ENCODE measurements at places on chromosomes 4 and X.

DNA sequence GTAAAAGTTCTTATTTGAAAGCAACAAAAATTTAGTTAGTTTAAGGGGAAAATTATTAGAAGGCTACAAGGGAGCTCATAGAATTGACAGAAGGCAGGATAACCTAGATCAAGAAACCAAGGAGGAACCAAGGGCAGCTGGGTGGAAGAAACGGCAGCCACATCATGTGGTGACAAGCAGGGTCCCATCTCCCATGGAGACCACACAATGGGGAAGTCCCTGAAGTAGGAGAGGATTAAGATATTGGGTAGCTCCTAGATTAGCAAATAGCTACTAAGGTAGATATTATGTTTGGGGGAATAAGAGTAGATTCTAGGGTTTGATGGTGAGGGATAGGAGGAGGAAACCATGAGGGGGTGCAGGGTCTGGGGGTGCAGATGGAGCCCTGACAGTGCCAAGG lies 48.0 kb upstream of the TMEM154 start:
- no peak for DNase-seq

GRCh38 chrX:12013211-12013618 lies 125.1 kb upstream of the FRMPD4 start:
- DNase-seq, result no peak

DNA sequence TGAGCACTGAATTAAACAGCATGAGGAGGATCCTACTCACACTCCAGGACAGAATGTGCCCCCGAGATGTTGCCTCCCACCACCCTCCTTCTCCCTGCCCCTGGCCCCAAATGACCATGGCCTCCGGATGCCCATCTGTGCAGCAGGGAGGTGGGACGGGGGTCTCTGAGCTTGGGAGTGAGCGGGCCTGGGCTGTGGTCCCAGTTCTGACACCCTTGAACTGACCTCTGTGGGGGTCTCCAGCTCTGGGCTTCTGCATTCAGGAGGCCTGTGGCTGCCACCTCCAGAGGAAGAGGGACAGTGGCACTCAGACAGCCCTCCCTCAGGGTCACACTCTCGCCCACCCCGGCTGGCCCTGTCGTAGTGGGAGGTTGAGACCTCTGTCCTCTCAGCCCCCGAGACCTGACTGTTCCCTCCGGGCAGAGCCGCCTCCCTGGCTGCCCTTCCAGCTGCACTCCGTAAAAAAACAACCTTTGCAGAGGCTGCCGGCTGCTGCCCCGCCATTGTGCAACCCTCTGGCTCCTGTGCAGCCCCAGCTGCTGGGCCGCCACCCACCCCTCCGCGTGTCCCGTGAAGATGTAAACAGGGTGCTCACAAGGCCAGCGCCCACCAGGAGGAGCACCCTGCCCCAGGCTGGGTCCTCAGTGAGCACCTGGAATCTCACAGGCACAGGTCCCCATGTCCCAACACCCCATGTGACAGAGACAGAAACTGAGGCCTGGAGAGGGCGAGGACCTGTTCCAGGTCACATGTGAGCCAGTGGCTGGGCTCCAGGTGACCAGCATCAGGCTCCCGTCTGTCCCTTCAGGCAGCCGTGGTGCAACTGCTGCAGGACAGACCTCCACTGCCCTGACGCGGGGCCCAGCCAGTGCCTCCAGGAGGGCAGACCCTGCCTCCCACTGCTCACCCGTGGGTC lies 39.6 kb downstream of the HTRA3 start:
- DNase-seq, result no peak

DNA sequence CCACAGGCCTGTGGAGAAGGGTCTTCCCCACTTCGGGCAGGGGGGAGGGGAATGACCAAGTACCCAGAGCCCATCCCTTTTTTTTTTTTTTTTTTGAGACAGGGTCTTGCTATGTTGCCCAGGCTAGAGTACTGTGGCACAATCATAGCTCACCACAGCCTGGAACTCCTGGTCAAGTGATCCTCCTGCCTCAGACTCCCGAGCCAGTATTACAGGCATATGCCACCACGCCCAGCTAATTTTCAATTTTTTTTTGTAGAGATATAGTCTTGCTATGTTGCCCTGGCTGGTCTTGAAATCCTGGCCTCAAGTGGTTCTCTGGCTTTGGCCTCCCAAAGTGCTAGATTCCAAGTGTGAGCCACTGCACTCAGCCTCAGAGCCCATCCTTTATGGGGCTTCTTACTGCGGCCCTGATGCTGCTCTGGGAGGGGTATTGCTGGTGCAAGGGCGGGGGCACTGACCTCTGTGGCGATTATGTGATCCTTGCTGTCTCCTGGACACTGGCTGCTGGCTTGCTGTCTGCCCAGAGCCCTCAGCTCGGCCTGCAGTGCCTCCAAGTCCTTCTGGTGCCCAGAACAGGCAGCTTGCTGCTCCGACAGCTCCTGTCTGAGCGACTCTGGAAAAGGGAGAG lies 32.9 kb downstream of the MED28 start:
- no peak for DNase-seq

DNA sequence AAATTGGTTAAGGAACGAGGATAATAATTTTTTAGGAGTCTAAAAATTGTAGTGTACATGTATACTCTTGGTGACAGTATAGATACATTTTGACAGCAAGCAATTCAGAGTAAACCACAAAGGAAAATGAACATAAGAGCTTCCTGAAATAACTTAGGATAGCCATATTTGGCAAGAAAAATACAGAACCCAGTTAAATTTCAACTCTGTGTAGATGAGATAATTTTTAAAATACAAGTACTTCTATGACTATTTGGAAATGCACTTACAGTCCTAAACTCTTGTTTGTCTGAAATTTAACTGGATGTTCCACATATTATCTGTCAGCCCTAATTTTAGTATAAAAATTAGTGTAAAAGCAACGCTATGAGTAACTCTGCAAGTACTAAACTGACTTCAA lies 124.4 kb upstream of the PCDH18 start:
- no peak for DNase-seq

GRCh38 chr4:51930557-51930956 lies 87.6 kb downstream of the DCUN1D4 start:
- no peak for DNase-seq

DNA sequence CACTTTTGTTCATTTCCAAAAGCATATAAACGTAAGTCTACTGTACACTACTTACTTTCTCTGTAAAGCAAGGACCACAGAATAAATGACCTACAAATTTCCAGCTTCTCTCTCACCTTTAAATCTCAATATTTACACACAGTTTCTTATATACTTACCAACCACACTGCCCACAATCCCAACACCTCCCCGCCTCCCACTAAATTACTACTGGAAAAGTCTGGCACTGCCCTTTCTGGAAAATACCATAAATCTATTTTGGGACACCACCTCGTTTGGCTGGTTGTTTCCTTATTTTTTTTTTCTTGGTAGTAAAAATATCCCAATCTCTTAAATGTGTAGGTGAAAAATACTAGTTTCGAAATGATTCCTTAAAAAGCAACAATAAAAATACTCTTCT lies 19.6 kb downstream of the FAT1 start:
- no peak for DNase-seq

DNA sequence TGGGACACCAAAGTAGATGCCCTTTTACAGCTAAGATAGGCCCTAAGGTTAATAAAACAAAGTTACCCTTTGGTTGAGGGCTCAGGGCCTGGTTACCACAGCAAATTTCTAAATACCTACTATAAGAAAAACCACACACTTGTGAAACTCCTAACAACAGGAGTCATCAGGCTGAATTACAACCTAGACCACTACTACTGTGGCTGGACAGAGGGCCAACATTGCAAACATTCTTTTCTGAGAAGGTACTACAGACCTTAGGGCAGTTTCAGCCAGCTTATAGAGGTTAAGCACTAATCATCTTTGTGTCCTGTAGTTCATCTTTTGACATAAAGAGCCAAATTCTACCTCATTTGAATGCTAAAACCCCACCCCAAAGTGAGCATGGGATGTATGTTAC lies 504.0 kb downstream of the RAPGEF2 start:
- no peak for DNase-seq

DNA sequence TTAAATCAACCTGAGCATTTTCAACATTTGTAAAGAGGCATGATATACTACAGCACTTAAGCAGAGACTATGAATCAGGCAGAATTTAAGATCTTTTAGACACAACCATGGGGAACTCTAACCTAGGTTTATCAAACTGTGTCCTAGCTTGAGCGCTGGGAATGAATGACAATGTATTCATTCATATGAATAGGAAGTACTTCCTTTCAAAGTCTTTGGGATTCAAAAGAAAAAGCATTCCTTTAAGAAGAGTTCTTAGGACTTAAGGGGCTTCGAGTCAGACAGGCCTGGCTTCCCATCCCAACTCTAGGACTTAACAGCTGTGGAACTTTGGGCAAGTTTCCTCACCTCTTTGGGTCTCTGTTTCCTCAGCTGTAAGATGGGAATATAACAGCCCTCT lies 104.6 kb downstream of the ANAPC4 start:
- no peak for DNase-seq

DNA sequence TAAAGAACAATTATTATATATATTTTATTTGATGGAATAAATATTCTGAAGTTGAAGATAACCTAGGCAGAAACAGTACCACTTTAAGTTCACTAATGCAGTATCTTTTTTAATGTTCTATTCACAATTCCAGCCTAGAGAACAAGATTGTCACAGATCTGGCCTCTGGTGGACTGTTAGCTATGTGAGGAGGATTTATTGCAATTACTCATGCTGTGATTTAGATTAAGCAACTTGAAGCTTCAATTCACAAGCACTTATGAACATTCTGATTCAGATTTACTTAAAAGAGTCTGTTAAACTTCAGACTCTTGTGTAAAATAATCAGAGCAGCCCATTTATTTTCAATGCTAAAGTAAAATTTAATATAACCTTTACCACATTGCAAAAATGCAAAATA lies 1489.8 kb downstream of the STIM2 start:
- no peak for DNase-seq

- no peak for DNase-seq
These were observed 12.3 kb downstream of the USP11 start for GRCh38 chrX:47245156-47245555.

DNA sequence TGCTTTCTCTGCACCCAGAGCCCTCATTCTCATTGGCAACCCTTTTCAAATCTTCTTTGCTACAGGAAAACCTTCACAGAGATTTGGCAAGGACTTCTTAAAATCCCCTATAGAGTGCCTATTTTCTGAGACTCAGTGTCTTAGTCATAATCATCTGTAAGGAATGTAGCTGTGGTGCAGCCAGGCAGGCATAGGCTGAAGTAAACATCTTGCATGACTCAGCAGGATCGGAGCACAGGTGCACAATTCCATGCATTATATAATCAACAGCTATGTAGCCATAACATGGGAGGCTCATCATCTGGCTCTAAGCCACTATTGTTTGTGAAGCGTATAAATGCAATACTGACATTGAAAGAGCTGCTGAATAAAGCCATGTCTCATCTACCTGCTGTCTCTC lies 368.8 kb downstream of the MAGEE1 start:
- DNase-seq, result no peak

- DNase-seq, result no peak
These were observed 315.8 kb downstream of the MID1IP1 start for GRCh38 chrX:39117101-39117500.

GRCh38 chrX:68421636-68422035 lies 11.7 kb downstream of the OPHN1 start:
- DNase-seq, result no peak

GRCh38 chr4:77931452-77932135 lies 69.0 kb downstream of the MRPL1 start:
- DNase-seq, result no peak

- DNase-seq, result no peak
These were observed 180.5 kb downstream of the GLUD2 start for GRCh38 chrX:121227888-121228287.

- DNase-seq, result no peak
These were observed 715.8 kb downstream of the CCSER1 start for GRCh38 chr4:90842960-90843359.
